ENCODE measurements at places on chromosomes 7 and 10. TPM values are rescaled to one million over a fixed set of nuclear protein-coding genes. Genes with fewer than 3 reads are reported as not detected.

NRCAM gene
- 2.9 TPM for total RNA-seq

HSPA12A gene
- 16.4 TPM for total RNA-seq

ARHGEF5 gene
- 11.8 TPM for total RNA-seq

C10orf105 gene
- not detected for total RNA-seq

MOGAT3 gene
- not detected for total RNA-seq

ZNF107 gene
- 1.8 TPM for total RNA-seq

FAM180A gene
- 2.1 TPM for total RNA-seq

PNLIPRP3 gene
- 0.17 TPM for total RNA-seq

GIMAP6 gene
- total RNA-seq, result 45.9 TPM

RARRES2 gene
- total RNA-seq, result 177 TPM

PKD2L1 gene
- not detected for total RNA-seq

GTF2IRD1 gene
- total RNA-seq, result 20.8 TPM

PLXDC2 gene
- 38.3 TPM for total RNA-seq

CPED1 gene
- 28.1 TPM for total RNA-seq

SMKR1 gene
- total RNA-seq, result not detected

SBDS gene
- 293 TPM for total RNA-seq

IFIT1B gene
- total RNA-seq, result not detected

All from esophagus muscularis mucosa (tissue), 4 donors.